ENCODE measurements at places on chromosomes 4 and X.

DNA sequence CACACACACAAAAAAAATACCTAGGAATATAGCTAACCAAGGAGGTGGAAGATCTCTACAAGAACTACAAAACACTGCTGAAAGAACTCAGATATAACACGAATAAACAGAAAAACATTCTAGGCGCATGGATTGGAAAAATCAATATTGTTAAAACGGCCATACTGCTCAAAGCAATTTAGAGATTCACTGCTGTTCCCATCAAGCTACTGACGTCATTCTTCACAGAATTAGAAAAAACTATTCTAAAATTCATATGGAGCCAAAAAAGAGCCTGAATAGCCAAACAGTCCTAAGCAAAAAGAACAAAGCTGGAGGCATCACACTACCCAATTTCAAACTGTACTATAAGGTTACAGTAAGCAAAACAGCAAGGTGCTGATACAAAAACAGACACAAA, 390.2 kb downstream of the IDS start:
- no peak for DNase-seq

DNA sequence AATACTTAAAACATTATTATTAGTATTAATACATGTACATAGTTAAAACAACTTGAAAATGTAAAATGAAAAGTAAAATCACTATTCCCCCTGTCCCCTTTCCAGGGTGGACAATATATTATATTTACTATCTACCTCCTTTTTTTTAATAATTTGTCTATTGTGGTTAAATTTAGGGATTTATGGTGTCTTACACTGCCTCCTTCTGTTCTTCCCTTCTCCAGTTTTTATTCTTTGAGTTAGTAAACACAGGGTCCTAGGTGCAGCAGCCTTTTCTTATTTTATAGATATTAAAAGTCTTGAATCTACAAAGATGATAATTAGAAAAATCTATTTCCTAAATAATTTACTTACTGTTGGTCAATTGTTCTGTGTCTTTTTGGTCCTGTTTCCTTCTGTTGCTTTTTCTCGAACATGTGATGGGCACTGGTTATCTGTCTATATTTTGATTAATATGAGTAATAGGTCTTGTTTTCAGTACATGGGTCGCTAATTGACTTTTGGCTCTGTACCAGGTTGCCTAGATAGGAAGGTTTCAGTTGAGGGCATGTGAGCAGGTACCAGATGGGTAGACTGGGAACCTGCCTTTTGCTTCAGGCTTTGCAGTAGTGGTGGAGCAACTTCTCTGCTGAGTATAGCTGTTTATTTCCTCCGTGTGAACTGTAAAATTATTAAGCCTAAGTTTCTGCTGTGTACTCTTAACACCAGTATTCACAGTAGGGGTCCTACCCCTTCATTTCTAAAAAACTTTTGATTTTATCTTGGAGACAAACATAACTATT, 1.1 kb downstream of the NUDT9 start:
- DNase-seq, result no peak

DNA sequence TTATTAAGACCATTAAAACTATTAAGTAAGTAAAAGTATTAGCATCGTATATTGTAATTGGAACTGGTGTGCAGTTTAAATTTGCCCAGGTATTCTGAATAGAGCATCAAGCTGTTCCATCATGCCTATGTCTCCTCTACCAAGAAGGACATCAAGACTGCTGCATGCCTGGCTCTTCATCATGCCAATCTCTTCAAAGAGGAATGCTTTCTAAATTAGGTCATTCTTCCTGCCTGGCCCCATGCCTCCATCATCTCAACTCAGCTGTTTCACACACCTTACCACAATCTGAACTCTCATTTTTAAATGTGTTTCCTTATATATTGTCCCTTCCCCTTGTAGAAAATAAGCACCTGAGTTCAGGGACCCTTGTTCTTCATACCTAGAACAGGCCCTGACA, 270.5 kb upstream of the PPARGC1A start:
- no peak for DNase-seq

GRCh38 chrX:45011131-45011530, 138.1 kb downstream of the KDM6A start:
- DNase-seq, result no peak

DNA sequence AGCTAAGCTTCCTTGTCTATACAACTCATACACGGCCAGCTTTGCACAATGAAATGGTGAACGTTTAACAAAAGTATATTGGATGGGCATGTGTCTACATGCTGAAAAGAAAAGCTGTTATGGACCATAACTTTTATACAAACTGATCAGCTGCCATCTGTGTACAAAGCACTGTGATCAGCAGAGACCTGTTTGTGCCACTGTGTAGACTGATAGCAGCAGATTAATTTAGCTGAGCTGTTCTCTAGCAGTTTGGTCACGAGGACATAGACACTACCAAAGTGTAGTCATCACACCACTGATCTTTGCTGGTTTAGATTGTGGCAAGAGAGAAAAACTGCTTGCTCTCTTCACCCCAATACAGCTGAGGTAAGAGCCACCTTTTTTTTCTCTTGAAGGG, 124.5 kb downstream of the RAPGEF2 start:
- no peak for DNase-seq

Data from HEK293T (cell line).